ENCODE measurements at places on chromosomes 6 and 20.
A peak's percentile ranks its signal among the peaks of the same experiment; 100 is the strongest.

- DNase-seq: no peak
- no peaks in the 10 kb centered on the region for H3K36me3 ChIP-seq
- H3K4me1 ChIP-seq: no peaks in the 10 kb centered on the region
Observed at GRCh38 chr6:98586163-98586562, 248.2 kb upstream of the POU3F2 start.

GRCh38 chr6:89085409-89086205 lies 5.1 kb downstream of the PNRC1 start:
- H3K4me3 ChIP-seq: no peak overlapping the region
- H3K36me3 ChIP-seq: peaks cover 35% of the 10 kb centered on the region
- H3K4me1 ChIP-seq: peaks cover 21% of the 10 kb centered on the region
- H3K27me3 ChIP-seq: no peaks in the 10 kb centered on the region

DNA sequence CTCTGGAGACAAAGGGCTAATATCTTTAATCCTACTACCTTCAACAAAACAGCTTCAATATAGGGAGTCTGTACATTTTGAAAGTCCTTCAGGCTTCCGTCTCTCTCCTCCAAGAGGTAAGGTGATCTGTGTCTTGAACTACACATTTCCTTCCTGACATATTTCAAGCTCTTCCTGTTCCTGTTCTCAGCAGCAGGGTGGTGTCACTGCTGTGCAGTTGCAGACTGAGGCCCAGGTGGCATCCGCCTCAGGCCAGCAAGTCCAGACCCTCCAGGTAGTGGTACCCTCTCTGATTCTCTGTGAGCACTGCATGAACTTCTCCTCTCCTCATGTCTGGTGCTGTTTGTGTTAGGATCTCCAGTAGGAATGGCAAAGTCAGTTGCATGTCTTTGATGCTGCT lies 7.8 kb downstream of the NFYA start:
- H3K27ac ChIP-seq: peak overlapping the region; percentile 69
- H3K36me3 ChIP-seq: peaks cover 54% of the 10 kb centered on the region
- DNase-seq: no peak
- no peaks in the 10 kb centered on the region for H3K27me3 ChIP-seq
- H3K4me3 ChIP-seq: peak overlapping the region; percentile 35

- no peak overlapping the region for H3K4me3 ChIP-seq
- H3K4me1 ChIP-seq: no peaks in the 10 kb centered on the region
- H3K36me3 ChIP-seq: no peaks in the 10 kb centered on the region
- DNase-seq: no peak
Observed at GRCh38 chr20:17749978-17750721, 50.4 kb downstream of the BANF2 start.

- no peaks in the 10 kb centered on the region for H3K27me3 ChIP-seq
- no peak overlapping the region for H3K27ac ChIP-seq
- H3K36me3 ChIP-seq: peaks cover 71% of the 10 kb centered on the region
- no peak overlapping the region for H3K4me3 ChIP-seq
Observed at GRCh38 chr6:152268846-152269442, 368.2 kb downstream of the SYNE1 start.

DNA sequence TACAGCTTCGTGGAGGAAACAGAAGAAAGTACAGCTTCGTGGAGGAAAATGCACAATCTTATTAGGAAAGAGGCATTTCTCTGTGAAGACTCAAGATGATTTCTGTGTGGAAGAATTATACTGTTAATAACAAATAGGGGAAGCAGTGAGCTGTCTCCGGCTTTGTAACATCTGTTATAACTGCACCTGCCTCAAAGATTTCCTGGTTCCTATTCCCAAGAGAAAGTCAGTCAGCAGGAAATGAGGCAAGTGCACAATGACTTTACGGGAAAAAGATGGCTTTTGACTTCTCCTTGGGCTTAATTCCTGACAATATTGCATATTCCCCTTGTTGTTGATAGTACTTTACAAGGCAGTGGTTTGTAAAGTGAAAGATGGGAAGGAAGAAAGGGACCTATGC lies 538.5 kb downstream of the BMP2 start:
- no peaks in the 10 kb centered on the region for H3K4me1 ChIP-seq
- H3K27me3 ChIP-seq: no peaks in the 10 kb centered on the region
- H3K4me3 ChIP-seq: no peak overlapping the region
- DNase-seq: no peak

GRCh38 chr6:131183427-131184095 lies 48.3 kb downstream of the AKAP7 start:
- no peaks in the 10 kb centered on the region for H3K36me3 ChIP-seq
- no peak for DNase-seq
- no peak overlapping the region for H3K4me3 ChIP-seq

DNA sequence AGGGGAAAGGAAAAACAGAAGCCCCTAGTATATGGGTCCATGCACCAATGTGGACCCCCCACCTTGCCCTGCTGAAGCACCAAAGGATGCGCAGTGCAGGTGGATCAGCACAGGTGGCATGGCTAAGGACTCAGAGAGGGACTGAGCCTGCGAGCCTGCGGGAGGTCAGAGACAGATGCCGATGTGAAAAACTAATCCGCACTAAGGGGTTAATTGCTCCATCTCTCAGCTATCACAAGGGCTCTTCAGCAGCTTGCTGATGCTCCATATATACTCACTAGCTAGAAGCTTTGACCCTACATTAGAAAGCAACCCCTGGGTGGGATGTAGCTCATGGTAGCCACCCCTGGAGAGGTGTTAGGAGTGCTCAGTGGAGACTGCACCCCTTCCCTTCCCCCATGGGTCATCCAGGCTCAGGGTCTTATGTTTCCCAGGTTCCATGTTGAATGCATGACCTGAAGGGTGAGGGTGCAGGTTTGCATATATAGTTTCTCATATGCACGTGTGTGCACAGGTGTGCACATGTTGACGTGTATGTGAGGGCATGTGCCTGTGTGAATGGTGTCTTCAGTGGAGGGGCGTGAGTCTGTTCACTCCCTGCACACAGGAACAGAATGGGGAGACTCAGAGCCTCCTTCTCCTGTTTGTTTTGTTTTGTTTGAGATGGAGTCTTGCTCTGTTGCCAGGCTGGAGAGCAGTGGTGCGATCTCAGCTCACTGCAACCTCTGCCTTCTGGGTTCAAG lies 13.4 kb upstream of the IP6K3 start:
- no peaks in the 10 kb centered on the region for H3K4me1 ChIP-seq
- no peak overlapping the region for H3K27ac ChIP-seq

DNA sequence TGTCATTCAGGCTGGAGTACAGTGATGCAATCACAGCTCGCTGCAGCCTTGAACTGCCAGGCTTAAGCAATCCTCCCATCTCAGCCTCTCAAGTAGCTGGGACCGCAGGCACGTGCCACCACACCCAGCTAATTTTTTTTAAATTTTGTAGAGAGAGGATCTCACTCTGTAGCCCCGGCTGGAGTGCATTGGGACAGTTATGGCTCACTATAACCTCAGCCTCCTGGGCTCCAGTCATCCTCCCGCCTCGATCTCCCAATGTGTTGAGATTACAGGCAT lies 86.5 kb downstream of the SERAC1 start:
- peaks cover 72% of the 10 kb centered on the region for H3K36me3 ChIP-seq
- peaks cover 2% of the 10 kb centered on the region for H3K4me1 ChIP-seq
- H3K27me3 ChIP-seq: no peaks in the 10 kb centered on the region
- DNase-seq: no peak
- H3K27ac ChIP-seq: no peak overlapping the region
- H3K4me3 ChIP-seq: no peak overlapping the region

DNA sequence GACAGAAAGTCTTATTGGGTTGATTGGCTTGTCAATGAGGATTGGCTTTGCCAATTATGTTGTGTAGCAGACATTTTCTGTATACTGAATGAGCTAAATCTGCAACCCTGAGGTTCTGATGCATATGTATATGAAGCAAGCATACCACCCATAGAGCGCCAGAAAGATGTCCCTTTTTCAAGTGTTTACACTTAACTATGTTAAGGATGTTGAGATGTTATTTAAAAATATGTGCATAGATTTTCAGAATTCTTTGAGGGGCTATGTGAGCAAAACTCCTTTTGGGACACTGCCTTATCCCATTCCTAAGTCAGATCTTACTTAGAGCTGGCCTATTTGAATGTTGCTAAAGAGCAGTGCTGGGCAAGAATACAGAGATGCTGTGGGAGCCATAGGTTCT lies 1.9 kb downstream of the AIG1 start:
- H3K4me3 ChIP-seq: no peak overlapping the region
- H3K27me3 ChIP-seq: no peaks in the 10 kb centered on the region
- H3K27ac ChIP-seq: no peak overlapping the region
- no peak for DNase-seq
- no peaks in the 10 kb centered on the region for H3K36me3 ChIP-seq

DNA sequence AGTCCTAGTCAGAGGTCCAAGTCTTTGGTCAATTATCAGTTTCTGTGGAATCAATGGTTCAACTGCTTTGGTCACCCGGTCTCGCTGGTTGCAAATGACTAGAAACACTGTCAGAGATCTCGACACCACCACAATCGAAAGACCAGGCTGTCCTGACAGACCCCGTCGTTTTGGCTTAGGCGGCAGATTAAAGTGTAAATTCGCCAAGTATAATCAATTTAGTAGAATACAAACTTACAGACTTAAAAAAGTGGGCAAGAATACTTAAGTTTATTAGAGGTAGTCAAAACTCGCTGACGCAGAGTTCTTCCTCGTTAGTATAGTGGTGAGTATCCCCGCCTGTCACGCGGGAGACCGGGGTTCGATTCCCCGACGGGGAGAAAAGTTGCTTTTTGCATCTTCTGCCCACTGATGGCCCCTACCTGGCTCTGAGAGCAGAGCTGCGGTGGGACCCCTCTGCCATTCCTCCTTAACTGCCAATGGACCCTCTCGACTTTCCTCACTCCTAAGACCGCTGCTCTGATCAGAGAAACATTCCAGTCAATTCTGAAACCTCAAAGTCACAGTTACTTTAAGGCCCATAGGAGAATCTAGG lies 30.6 kb upstream of the ZNF184 start:
- peak overlapping the region; percentile 33 for H3K27ac ChIP-seq
- peak; percentile 81 for DNase-seq
- peaks cover 15% of the 10 kb centered on the region for H3K4me1 ChIP-seq
- H3K4me3 ChIP-seq: peak overlapping the region; percentile 62
- no peaks in the 10 kb centered on the region for H3K36me3 ChIP-seq

DNA sequence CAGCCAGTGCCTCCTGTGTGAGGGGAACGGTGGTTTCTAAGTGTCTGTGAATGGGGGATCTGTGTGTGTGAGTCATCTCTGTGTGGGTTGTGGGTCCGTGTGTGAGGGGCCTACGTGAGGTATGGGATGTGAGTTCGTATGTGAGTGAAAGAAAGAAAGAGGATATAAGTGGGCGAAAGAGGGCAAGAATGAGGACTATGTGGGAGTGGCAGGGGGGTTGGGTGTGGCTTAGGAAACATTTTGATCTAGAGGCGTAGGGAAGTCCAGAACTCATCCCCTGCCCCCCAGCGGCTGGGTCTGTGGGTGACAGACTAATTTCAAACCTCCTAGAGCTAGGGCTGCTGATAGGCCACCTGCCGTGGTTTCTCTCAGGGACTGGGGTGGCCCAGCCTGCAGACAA lies 35.5 kb downstream of the DHX35 start:
- no peak overlapping the region for H3K4me3 ChIP-seq
- H3K27ac ChIP-seq: no peak overlapping the region
- peaks cover 7% of the 10 kb centered on the region for H3K4me1 ChIP-seq
- DNase-seq: no peak

DNA sequence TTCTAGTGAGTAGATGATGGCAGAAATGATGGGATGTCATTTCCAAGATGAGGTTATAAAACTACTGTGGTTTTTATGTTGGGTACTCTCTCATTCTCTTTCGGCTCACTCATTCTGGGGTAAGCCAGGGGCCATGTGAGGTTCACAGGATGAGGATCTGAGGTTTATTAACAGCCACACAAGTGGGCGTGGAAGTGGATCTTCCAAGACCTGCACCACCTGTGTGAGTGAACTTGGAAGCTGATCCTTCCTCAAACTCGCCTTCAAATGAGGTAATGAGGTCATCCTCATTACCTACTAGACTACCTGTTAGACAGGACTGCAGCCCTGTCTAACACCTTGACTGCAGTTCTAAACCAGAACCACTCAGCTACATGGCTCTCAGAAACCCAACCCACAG lies 45.1 kb upstream of the TAGAP start:
- DNase-seq: no peak
- no peaks in the 10 kb centered on the region for H3K27me3 ChIP-seq
- H3K36me3 ChIP-seq: no peaks in the 10 kb centered on the region
- no peak overlapping the region for H3K4me3 ChIP-seq
- no peak overlapping the region for H3K27ac ChIP-seq

DNA sequence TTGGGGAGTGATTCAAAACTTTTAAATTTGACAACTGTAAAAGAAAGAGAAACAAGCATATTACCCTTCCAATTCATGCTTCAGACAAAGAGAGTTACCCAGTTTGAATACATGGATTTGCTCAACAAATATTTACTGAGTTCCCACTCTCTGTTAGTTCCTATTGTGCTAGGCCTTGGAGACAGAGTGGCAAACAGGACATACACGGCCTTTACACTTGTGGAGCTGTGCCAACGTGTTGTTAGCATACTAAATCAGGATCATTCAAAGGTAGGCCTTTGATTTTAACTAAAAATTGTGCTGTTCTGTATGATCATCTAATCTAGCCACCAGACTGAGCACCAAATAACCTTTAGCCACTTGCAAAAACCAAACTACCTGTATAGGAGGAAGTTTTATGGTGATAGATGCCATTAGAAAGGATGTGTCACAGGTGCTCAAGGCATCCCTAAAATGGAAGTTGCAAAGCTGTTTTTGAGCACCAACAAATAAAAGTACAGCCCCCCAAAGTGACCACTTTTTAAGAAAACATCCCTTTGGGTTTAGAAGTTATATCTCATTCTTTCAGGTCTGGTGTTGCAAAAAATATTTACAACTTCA lies 84.5 kb downstream of the CHD6 start:
- no peaks in the 10 kb centered on the region for H3K27me3 ChIP-seq
- peaks cover 26% of the 10 kb centered on the region for H3K36me3 ChIP-seq
- no peak overlapping the region for H3K4me3 ChIP-seq
- H3K4me1 ChIP-seq: peaks cover 3% of the 10 kb centered on the region

- no peak overlapping the region for H3K27ac ChIP-seq
- DNase-seq: no peak
- H3K4me1 ChIP-seq: no peaks in the 10 kb centered on the region
Observed at GRCh38 chr6:73506246-73506645, 14.6 kb downstream of the EEF1A1 start.

DNA sequence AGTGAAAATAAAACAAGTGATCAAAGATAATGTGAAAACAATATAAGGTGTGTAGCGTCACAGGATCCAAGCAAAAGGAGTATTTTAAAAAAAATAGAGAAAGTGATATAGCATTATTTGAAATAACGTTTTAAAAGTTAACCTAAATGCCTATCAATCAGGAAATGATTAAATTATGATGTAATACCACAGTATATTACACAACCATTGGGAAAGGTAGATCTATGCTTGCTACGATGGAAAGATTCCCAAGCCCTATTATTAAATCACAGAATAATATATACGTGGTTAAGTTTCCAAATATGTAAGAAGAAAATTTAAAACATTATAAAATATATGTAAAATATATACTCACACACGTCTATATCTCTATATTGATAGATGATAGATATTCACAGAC lies 15.4 kb upstream of the TCF21 start:
- no peak overlapping the region for H3K27ac ChIP-seq
- no peaks in the 10 kb centered on the region for H3K27me3 ChIP-seq
- no peak overlapping the region for H3K4me3 ChIP-seq
- no peak for DNase-seq
- H3K36me3 ChIP-seq: no peaks in the 10 kb centered on the region

Measured in CD4-positive, alpha-beta T cell (primary cell).